ENCODE measurements at places on chromosomes 16 and 17. TPM values are rescaled to one million over a fixed set of nuclear protein-coding genes. Genes with fewer than 3 reads are reported as not detected.

DNA sequence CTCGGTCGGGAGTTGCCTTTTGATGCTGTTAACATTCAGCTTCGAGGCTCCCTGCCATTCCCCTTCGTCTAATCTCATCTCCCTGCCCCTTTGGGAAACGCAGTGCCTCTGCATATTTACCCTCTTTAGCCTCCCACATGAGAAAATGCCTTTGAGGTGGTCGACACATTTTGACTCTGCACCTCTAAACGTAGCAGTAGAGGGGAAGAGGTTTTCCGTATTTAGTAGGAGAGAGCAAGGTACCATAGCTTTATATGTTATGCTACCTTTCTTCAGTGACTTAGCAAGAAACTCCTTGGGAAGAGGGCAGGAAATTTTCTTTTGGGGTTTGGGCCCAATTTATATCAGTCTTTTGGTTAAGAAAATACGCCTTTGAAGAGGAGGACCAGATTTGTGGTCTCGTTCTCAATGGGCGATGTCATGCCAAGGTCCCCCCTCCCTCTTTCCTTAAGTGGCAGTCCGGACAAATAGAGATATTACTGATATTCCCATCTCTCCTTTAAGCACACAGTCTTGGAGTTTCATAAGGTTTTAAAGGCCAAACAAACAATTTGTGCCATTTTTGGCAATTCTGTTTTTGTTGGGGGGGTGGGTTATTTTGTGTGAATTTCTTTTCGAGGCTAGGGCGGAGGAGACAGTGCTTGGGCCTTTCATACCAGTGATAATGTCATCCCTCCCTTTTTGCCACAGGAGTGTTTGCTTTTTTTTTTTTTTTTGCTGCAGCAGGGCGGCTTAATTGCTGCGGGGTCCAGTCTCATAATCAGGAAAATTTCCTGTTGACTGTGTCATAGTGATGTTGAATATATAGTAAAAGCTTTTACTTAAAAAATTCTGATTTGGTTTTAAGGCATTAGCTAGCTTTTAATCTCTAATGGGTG lies 1.5 kb downstream of the PAFAH1B1 start:
- no peak for DNase-seq
- peaks cover 41% of the 10 kb centered on the region for H3K4me1 ChIP-seq
- no peaks in the 10 kb centered on the region for H3K27me3 ChIP-seq

DNA sequence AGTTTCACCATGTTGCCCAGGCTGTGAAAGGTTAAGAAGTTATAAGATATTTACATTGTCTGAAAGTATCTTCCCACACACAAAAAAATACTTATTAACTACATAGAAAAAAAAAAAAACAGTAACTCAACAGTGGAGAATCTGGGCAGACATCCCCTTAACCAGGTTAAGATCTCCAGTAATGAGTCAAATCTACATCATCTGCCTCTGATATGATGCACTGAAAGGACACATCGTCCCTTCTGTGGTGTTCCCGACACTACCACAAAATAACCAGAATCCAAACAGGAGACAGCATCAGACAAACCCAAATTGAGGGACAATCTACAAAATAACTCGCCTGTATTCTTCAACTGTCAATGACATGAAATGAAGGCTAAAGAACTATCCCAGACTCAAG lies 40.0 kb downstream of the CMTM4 start:
- H3K36me3 ChIP-seq = no peaks in the 10 kb centered on the region
- no peak overlapping the region for H3K4me3 ChIP-seq
- H3K27ac ChIP-seq = no peak overlapping the region
- H3K27me3 ChIP-seq = peaks cover 8% of the 10 kb centered on the region
- peaks cover 11% of the 10 kb centered on the region for H3K4me1 ChIP-seq
- DNase-seq = no peak

The KRT28 gene
- total RNA-seq = not detected

The ADAD2 gene
- total RNA-seq = not detected

The CRYBA1 gene
- total RNA-seq = not detected

Data from activated CD8-positive, alpha-beta memory T cell treated with anti-CD3 and anti-CD28 coated beads, Interleukin-2, amount 10 ng/mL, durations not matched to agents 7 days and 5 days (primary cell).